Right atrium auricular region (tissue), 2 donors: ENCODE measurements at places on chromosomes 16 and 17.

- DNase-seq = no peak
Measured at GRCh38 chr17:11583306-11583992, 14.8 kb upstream of the DNAH9 start.

GRCh38 chr17:57440522-57441269 lies 184.4 kb downstream of the MSI2 start:
- peak; percentile 89 for DNase-seq

- peak; percentile 61 for DNase-seq
Measured at GRCh38 chr17:1958134-1958881, 66.8 kb downstream of the RTN4RL1 start.

DNA sequence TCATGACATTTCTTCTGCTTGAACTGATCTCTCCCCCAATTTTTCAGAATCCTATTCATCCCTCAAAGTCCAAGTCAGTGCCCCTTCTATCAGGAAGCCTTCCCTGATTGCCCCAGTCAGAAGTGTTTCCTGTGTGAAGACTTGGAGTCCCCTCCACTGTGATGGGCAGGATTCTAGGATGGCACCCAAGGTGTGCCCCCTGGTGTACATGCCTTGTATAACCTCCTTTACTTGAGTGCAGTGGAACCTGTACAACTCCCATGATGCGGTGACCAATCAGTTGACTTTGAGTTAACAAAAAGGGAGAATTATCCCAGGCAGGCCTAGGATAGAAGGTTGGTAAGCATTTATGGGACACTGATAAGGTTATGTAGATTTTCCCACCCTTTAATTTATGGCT lies 23.4 kb downstream of the MYH13 start:
- DNase-seq = no peak

DNA sequence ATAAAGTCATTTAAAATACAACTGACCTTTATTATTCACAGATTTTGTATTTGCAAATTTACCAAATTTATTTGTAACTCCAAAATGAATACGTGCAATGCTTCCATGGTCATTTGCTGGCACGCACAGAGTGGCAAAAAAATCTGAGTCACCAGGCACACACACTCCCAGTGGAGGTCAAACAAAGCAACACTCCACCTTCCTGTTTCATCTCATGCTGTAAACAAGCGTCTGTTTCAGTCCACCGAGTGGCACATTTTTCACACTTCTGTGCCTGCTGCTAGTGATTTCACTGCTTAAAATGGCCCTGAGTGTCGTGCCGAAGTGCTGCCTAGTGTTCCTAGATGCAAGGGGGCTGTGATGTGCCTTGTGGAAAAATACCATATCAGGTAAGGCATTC lies 17.8 kb upstream of the ITGAE start:
- no peak for DNase-seq

- no peak for DNase-seq
Measured at GRCh38 chr17:82881324-82881823, 41.6 kb upstream of the ZNF750 start.

DNA sequence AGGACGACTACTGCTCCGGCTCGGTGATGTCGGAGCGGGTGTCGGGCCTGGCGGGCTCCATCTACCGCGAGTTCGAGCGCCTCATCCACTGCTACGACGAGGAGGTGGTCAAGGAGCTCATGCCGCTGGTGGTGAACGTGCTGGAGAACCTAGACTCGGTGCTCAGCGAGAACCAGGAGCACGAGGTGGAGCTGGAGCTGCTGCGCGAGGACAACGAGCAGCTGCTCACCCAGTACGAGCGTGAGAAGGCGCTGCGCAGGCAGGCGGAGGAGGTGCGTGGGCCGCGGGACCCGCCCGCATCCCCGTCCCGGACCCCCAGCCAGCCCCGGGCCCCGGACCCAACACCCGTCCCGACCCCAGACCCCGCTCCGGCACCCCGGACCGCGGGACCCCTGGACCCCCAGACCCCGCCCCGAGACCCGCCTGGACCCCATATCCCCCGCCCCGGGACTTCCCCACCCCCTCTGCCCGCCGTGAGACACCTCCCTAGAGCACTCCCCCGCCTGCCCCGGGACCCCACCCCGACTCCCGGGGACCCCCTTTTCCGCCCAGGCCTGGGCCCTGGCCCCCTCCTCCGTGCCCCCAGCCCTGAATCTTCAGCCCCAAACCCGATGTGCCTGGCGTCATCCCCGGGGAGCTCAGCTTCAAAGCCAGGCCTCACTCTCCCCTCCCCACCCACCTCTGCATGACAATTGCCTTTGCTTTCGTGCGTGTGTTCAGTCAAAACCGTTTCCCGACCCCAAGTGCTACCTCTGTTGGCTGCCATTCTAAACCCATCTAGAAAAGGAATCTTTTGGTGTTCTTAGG lies 594 bp downstream of the MAPK8IP3 start:
- DNase-seq = no peak
